Femur (tissue), 1 donor: ENCODE measurements at places on chromosomes 7 and 10.
A peak's percentile ranks its signal among the peaks of the same experiment; 100 is the strongest.

DNA sequence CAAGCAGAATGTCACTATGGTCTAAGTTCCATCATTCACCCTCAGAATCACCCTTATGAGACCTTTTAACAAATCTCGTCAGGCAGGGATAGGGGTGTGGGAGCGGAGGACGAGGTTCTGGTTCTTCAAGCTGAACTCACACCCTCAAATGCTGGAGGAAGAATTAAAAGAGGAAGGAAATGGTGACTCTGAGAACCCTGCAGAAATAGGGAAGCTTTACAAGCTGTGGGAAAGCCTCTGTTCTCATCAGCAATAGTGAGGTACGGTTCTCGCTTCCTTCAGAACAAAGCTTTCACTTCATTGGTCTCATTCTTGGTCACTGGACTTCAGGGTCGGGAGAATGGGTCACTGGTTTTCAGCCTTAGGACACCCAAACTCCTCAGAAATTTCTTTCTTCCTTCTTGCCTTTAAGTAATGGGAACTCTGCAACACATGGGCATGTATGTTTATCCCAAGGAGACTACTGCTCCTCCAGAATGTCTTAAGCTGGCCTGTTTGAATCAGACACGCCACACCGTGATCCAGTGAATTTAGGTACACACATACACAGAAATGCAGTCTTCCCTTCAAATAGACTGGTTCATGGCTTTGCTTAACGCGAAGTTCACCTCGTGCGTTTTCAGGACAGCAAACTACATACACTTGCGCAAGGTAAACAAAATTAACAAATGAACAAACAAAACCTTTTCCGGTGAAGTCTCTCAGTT is 226.0 kb downstream of the SFMBT2 start:
- no peak for DNase-seq

- no peak for DNase-seq
These were observed 14.1 kb downstream of the FEZF1 start for GRCh38 chr7:122290476-122290875.

DNA sequence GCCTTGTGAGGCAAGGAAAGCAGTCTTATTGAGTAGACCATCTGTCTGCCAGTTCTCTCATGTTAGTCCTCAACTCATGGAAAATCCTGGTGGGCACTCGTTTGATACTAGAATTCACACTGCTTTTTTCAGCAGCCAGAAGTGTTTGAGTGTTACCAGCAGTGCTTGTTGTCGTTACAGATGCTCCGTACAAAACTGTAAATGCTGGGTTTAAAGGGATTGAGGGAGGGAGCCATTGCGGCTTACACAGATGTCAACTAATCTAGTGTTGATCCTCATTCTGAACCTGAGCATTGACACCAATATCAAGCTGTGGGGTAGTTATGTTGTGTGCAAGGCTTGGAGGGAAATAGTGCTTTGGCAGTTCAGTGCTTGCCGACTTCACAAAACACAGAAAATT is 348.6 kb downstream of the AUTS2 start:
- DNase-seq, result no peak

DNA sequence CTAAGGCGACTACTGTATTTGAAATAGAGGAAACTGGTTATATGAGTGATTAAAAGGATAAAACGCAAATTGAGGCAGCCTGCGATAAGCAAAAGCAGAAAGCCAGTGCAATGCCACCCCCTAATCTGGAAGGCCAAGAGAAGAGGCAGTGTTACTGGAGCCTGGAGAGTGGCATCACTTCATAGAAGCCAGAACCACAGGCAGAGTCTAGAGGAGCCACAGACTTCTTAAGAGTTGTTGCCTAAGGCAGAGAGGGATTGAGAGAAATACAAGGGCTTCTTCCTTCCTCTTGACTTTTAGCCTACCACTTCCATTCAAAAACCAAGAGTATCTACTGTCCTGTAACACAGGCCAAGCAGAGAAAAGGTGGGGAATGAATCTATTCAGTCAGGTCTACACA is 94.9 kb upstream of the SKAP2 start:
- DNase-seq, result no peak

GRCh38 chr10:74677951-74678350 is 148.4 kb upstream of the KAT6B start:
- DNase-seq, result no peak

GRCh38 chr10:24415455-24416125 is 206.7 kb downstream of the KIAA1217 start:
- peak; percentile 89 for DNase-seq

GRCh38 chr7:35781200-35781701 is 19.6 kb upstream of the SEPTIN7 start:
- DNase-seq, result no peak

DNA sequence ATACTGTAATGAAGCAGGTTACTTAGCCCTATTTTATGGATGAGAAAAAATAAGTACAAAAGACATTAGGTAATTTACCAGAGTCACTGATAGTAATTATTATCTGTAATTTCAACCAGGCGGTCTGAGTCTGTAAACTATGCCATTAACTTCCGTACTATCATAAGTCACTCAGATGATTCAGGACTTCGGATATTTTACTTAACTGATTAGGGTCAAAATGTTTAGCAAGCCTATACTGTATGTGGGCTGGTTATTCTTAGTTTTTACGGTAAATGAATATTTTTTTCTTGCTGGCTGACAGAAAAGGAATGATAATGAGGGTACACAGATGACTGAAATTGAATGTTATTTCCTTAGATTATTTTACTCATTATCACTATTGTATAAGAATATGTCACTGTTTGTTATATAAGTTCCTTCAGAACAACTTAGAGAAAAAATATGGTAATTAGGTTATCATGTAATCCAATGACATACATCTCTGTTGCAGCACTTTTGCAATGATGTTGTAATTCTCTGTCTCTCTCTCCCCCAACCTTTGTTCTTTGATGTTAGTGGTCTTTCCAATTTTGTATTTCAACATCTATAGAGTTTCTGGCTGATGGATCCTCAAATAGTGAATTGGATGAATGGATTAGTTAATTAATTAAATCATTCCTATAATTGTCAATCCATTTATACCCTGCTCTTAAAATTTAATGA is 165.6 kb downstream of the ZEB1 start:
- DNase-seq, result no peak

DNA sequence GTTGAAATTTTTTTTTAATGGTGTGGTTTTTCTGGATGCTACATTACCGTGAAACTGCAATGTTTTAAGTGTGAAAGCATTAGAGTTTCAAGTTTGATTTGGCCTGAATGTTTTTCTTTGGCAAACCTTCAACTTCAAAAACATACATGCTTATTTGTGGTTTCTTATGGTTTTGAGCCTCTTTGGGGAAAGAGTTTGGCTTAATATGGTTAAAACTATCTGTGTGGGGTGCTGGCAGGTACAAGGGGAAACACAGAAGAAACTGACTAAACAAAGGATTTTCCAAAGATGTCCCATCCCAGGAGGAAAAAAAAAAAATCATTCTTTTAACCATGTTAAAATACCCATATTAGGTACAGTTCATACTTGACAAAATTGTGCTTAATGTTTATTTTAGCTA is 121.1 kb downstream of the HGF start:
- DNase-seq, result no peak

- DNase-seq, result no peak
These were observed 122.5 kb upstream of the SAMD8 start for GRCh38 chr10:74988832-74989561.

DNA sequence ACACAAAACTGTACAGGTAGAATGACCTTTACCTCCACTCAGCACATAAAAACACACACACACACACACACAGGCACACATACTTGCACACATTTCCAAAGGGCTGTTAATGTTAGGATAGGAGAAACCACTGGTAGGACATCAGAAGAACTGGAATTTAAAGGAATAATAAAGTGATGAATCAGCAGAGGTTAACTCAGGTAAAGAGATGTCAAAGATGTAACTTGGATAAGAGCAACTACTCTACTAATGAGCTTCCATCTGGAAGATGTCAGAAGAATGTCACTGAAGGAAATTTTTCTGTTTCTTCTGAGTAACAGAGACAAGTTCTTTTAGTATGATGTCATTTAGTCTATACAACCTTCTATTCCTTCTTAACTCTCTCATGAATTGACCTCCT is 26.4 kb upstream of the GPR37 start:
- DNase-seq, result no peak

DNA sequence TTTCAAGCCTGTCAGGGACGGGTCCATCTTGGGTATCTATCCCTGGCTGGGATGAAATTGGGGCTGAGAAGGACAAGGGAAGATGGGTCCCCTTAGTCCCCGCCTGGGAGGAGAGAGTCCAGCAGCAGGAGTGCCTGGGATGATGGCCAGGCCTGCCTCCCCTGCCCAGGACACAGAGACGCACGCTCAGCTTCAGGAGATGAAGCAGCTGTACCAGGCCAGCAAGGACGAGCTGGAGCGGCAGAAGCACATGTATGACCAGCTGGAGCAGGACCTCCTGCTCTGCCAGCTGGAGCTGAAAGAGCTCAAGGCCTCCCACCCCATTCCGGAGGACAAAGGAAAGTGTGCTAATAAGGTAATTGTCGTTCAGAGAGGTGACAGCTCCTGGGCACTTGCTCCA is 15.4 kb downstream of the CCDC136 start:
- peak; percentile 48 for DNase-seq

DNA sequence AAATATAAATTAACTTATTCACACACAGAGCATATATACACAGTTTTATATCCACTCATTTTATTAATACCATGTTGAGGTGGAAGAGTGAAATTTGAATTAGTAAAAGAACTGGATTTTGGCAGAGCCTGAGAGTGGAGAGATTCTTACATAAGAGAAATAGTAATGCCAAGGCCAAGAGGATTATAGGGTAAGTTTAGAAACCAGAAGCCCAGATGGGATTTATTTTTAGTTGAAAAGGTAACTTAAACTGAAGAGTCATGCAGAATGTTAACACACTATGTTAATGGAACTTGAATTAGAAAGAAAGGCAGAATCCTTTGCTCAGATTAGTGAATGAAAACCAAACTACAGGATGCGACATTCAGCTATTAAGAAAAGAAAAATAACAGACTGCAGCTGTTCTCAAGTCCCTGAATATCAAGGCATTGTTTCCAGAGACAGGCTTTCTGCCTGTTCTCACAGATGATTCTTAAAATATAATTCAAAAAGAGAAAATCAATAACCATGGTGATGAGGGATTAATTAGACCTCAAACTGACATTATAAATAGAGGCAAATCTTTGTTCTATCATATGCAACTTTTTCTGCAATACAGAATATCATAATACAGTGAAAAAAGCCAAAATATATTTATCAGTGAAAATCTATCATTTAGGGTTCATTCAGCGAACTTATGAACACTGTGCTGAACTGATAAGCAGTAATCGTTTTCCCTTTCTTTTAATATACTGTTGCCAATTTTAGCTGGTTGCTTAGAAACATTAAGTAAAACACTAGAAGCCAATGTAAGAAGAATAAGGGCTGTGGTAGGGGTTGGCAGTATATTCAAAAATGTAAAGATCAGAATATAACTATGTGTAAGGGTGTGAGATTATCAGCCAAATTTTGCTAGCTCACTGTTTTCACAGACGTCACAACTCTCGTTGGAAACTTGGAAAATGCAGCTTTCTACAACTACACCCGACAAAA is 34.4 kb downstream of the HECTD2 start:
- DNase-seq, result no peak

DNA sequence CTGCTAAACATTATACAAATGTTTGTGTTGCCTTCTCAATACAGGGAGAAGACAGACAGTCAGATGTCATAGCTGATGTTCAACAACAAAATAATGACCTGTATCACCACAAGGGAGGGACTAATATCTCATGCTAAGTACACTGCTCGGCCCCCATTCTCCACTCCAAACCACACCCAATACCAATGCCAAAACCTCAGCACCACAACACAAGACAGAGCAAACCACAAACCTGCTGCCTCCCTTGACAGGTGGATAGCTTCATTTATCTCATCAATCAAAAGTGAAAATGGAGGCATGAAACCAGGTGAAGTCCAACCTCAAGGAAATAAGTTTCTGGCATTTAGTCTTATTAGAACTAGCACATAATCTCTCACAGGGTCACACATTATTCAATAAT is 109.5 kb downstream of the PARD3 start:
- DNase-seq, result no peak

GRCh38 chr7:135160858-135161653 is 9.5 kb downstream of the CYREN start:
- DNase-seq, result no peak

GRCh38 chr7:38928506-38928905 is 19.5 kb upstream of the VPS41 start:
- DNase-seq, result no peak

GRCh38 chr10:86711513-86712316 is 43.4 kb downstream of the LDB3 start:
- DNase-seq, result peak; percentile 75

DNA sequence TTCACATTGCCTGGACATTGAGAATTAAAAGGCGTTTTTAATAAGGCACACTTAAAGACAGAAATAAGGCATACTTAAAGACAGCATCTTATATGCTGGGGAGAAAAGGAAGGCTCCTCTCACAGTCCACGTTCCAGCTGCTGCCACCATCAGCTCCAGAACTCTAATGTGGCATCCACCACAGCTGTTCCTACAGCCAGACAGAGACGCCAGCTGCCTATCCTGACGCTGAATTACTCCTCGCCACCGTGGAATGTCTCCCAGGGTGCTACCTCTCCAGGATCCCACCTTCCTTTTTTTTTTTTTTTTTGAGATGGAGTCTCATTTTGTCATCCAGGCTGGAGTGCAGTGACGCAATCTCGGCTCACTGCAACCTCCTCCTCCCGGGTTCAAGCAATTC is 30.8 kb downstream of the SLC37A3 start:
- no peak for DNase-seq

- DNase-seq, result no peak
These were observed 7.1 kb downstream of the CRYGN start for GRCh38 chr7:151432658-151433521.

DNA sequence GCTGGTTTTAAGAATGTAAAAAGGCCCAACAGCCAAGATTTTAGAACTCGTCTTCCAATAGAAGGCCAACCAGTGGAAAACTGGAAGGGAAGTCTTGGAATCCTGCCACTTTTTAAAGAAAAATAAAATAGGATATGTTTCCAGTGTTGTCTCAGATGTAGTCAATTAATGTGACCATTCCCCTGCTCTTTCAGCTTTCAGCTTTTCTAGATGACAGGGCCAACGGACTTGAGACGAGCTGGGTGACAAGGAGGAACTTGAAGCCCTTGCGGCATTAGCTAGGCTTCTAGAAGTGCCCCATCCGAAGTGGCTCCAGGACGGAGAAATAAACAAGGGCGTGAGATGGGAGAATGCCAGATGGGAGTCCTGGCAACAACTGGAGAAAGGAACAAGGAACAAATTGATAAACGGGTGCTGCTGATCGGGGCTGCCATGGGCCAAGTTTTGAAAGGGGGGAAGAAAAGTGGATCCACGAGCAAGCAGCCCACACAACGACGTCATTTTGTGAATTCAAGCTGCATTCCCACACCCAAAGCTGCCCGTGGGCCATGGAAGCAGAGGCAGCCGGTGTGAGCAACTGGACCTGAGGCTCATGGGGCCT is 42.3 kb downstream of the CTBP2 start:
- DNase-seq, result peak; percentile 68

DNA sequence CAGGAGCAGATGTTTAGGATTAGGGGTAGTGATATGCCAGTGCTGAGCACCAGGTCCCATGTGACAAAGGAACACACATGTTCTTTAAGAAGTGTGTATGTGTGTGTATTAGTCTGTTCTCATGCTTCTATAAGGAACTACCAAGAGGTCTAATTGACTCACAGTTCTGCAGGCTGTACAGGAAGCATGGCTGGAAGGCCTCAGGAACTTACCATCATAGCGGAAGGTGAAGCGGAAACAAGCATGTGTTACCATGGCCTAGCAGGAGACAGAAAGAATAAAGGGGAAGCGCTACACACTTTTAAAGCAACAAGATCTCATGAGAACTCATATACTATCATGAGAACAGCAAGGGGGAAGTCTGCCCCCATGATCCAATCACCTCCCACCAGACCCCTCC is 22.8 kb upstream of the PDZD8 start:
- peak; percentile 22 for DNase-seq

- no peak for DNase-seq
These were observed 459 bp upstream of the FEZF1 start for GRCh38 chr7:122304996-122305421.
